ENCODE measurements at places on chromosomes 12 and 14.

DNA sequence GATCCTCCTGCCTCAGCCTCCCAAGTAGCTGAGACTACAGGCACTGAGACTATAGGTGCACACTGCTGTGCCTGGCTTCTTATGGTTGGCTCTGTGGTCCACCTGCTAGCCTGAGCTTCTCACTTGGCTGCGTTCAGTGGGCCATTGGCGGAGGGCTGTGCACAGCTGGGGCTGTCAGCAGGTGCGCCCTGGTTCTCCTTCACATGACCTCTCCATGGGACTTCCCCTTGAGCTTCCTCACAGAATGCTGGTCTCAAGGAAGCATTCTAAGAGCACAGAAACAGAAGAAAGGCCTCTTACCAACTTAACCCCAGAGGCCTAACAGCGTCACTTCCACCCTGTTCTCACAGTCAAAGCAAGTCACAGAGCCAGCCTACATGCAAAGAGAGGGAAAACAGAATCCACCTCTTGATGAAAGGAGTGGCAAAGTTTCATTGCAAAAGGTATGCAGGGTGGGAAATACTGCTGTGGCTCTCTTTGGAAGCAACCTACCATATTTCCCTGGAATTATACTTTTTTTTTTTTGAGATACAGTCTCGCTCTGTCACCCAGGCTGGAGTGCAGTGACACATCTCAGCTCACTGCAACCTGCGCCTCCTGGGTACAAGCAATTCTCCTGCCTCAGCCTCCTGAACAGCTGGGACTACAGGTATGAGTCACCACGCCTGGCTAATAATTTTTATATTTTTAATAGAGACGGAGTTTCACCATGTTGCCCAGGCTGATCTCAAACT, 9.3 kb downstream of the RILPL2 start:
- peak; percentile 77 for DNase-seq

GRCh38 chr12:75481013-75481705, 604 bp downstream of the GLIPR1 start:
- DNase-seq = no peak

DNA sequence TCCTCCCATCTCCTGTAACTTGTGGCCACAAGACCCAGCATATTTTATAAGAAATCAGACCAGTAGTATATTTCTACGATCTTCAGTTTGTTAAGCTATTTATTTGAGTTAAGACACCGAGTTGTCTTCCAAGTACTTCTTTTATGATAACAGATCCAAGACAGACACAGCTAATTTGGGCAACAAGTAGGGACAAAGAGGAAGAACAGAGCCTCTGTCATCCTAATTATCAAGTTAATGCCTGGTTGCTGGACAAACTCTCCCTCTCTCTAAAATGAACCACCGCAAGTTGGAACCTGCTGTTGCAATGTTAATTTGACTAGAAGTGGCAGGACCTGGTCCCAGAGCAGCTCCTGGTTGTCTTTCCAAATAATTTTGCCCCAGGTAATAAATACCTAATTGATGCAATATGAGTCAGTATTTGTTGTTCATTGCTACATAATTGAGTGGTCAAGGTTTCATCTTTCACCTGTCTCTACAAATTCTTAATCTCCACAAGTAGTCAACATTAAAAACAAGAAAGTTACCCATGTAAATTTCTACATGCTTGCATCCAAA, 323.7 kb downstream of the PAWR start:
- no peak for DNase-seq

DNA sequence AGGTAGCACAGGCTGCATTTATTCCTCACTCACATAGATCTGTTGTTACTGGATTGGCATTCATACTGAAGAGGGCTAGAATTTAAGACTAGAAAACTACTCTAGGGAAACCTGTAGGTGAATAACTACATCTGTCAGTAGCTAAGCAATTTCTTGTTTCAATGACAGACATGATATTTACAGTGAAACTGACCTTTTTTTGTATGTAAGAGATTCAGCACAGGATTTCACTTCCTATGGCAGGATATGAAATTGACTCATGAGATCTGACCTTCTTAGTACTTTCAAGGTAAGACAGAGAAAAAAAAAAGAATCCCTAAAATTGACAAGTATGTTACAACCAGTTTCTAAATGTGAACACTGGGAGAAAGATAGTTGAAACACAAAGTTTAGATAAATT, 189.8 kb upstream of the SLC16A7 start:
- DNase-seq = no peak

- no peak for DNase-seq
Measured at GRCh38 chr12:69885658-69886057, 60.6 kb downstream of the MYRFL start.

DNA sequence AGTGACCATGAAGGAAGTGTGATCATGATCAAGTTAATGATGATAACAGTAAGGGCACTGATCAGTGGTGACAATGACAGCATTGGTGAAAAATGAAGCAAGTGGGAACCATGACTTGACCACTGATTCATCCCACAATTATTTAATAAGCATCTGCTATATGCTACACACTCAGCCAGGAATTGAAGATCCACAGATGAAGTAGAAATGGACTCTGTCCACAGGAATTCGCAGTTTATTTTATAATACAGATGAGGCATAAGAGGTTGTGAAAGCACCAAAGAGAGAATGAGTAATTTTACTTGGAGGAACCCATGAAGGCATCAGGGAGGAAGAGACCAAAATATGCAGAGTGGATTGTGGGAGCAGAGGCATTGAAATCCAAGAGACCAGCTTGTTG, 33.8 kb upstream of the SMUG1 start:
- DNase-seq = no peak

- DNase-seq = no peak
Measured at GRCh38 chr14:68544081-68544892, 248.6 kb downstream of the ZFP36L1 start.

- no peak for DNase-seq
Measured at GRCh38 chr14:76812093-76812421, 625 bp downstream of the ANGEL1 start.

GRCh38 chr12:93297032-93297431, 80.7 kb upstream of the NUDT4 start:
- DNase-seq = no peak

Data from CD4-positive, alpha-beta T cell treated with Interleukin-15 for 1 hour (primary cell).